Stimulated activated CD4-positive, alpha-beta T cell treated with anti-CD3 and anti-CD28 coated beads, Interleukin-2, amount 100 ng/mL, for 48 hours (primary cell): ENCODE measurements at places on chromosomes 3 and 15.

DNA sequence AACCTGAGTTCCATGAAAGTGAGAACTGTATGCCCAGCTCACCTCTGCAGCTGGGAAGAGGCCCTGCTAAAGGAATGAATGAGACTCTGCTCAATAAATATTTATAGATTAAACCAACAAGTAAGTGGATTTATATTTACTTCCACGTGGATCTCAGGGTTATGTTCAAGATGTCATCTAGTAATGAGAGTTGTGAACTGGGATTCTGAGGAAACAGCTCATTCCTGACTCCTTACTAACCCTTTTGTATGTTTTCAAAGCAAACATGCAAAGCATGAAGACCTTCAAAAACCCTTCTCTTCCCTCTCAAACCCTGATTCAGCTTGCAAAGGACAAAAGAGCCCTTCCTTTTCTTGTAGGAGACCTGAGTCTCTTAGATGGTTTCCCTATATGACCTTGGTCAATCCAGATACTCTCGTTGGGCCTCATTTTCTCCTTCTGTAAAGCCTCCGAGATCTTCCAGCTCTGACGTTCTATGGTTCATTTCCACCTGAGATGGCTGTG lies 53.4 kb downstream of the LSM3 start:
- DNase-seq: no peak

- no peak for DNase-seq
Measured at GRCh38 chr3:108103040-108103751, 12.4 kb upstream of the CD47 start.

DNA sequence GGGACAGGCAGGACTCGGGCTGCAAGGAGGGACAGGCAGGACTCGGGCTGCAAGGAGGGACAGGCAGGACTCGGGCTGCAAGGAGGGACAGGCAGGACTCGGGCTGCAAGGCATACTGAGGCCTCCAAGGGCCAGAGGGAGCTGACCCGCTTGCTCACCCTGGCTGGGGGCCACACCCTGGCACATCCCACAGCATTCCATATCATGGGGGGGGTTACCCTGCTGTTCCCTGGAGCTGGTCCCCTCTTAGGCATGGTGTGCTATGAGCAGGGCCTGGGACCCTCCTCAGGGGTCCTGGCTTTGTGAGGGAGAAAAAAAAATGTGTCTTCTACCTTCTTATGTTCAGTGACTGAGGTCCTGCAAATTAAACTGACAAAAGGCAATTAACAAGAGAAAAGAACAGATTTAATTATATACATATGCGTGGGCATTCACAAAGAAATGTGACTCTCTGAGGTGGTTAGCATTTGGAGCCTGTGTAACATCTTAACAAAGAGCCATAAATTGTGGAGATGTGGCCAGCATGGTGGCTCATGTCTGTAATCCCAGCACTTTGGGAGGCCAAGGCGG lies 97.6 kb upstream of the ALDH1A3 start:
- DNase-seq: no peak

DNA sequence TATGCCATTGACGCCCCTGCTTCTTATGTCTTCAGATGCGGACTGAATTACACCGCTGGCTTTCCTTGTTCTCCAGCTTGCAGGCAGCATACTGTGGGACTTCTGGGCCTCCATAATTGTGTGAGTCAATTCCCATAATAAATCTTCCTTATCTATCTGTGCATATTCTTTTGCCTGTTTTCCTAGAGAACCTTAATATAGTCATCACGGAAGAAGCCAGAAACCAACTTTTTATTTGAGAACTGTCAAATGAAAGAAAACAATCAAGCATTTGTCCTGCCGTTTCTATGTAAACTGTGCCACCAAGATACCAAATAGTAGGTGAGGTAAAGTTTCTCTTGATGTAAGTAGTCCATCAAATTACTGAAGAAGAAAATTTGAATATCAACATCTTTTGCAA lies 51.8 kb upstream of the B3GALNT1 start:
- DNase-seq: no peak

DNA sequence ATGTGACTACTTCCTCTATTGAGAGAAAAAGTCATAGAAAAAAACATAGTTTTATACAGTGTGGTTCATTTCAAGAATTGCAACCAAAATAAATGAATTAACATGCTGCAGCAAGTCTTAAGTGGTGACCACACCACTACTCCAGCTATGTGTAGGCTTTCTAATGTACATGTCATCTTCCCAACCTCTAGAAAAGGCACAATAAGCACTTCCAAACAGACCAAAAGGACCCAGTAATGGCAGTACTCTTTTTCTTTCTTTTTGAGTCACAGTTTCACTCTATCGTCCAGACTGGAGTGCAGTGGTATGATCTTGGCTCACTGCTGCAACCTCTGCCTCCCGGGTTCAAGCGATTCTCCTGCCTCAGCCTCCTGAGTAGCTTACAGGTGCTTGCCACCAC lies 219.3 kb upstream of the KBTBD8 start:
- DNase-seq: no peak

DNA sequence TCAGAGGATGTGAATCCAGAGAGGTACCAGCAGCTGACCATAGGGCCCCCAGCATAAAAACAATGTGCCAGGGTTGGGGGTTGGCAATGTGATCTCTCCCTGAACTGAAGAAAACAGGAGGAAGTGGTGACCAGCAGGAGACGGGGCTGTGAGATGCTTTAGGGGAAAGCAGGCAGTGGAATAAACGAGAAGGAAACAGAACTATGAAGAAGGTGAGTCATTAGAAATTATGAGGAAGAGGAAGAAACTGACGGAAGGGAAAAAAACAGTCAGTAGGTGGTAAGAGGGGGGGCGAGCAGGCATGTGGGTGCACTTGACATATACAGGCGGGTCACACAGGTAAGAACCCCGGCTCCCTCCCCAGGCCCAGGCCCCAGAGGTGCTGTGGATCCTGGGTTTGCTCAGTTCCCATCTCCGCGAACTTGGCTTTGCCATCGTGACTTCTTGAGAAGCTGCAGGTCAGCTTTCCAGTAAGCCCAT lies 42.2 kb upstream of the B3GNT5 start:
- DNase-seq: no peak

- DNase-seq: no peak
Measured at GRCh38 chr3:118088696-118089095, 946.0 kb downstream of the IGSF11 start.

DNA sequence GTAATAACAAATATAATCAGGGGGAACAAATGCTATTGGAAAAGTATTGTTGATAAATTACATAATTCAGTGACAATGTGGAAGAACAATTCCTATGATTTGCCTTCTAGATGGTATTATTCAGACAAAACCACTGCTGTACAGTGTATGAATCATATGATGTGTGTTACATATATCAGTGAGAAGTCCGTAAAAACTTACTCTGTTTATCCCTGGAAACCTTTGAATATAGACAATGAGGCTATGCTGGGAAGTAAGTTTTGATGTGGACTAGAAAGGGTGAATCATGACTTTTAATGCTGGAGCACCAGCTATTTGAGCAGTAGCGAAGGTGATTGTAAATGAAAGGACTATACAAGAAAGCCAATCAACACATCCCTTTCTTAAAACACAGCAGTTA lies 17.9 kb downstream of the C3orf38 start:
- DNase-seq: no peak

- DNase-seq: no peak
Measured at GRCh38 chr3:25870452-25870851, 80.6 kb downstream of the OXSM start.

DNA sequence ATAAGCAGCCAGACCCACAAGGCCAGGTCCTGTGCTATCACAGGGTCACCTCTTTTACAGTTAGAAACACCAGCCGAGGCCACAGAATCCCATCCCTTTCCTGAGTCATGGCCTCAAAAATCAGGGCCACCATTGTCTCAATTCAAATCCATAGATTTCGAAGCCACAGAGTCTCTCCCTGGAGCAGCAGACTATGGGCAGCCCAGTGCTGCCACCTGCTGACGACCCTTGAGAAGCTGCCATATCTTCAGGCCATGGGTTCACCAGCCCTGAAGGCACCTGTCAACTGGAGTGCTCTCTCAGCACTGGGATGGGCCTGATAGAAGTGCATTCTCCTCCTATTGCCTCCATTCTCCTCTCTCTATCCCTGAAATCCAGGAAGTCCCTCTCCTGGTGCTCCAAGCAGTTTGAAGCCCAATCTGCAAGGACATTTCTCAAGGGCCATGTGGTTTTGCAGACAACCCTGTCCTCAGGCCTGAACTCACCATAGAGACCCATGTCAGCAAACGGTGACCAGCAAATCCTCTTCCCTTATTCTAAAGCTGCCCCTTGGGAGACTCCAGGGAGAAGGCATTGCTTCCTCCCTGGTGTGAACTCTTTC lies 39.6 kb downstream of the TGM4 start:
- DNase-seq: peak; percentile 65

DNA sequence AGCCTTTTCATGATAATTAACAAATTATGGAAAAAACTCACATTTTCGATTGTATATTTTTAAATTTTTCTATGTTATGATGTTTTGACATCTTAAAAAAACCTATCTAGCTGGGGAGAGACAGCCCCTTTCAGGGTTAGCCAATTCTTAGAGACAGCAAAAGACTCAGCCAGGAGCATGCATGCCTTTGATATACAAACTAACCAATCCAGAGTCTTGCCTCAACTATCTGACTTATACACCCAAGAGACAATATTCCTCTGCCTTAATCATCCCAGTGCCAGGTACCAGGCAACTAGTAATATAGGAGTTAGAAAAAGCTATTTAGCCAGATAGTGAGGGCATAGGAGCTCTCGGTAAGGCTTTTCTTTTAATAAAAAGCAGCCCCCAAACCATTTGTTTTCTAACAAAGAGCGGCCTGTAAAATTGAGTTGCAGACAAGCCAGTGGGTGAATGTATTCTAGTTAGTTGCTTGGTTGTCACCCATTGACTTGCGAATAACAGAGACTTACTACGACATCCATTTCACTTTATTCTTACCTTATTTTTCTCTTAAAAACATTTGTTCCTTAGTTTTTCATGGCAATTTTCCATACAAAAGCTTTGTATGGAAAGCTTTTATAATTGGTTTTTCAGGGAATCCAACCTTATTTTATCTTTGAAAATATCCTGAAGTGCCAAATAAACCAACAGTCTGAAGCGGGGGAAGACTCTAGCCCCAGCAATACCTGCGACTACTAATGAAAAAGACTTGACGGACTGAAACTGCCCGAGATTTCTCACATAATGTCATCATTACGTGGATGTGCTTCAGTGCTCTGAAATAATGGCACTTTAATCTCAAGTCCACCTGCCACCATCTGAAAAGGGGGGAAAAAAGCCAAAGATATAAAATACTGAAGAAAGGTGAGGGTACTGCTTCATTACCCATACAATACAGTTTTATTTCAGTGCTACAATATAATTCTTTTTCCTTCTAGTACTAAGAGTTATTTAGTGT lies 64.6 kb upstream of the ATP2C1 start:
- no peak for DNase-seq

GRCh38 chr15:64144192-64144564 lies 7.4 kb upstream of the SNX22 start:
- no peak for DNase-seq

DNA sequence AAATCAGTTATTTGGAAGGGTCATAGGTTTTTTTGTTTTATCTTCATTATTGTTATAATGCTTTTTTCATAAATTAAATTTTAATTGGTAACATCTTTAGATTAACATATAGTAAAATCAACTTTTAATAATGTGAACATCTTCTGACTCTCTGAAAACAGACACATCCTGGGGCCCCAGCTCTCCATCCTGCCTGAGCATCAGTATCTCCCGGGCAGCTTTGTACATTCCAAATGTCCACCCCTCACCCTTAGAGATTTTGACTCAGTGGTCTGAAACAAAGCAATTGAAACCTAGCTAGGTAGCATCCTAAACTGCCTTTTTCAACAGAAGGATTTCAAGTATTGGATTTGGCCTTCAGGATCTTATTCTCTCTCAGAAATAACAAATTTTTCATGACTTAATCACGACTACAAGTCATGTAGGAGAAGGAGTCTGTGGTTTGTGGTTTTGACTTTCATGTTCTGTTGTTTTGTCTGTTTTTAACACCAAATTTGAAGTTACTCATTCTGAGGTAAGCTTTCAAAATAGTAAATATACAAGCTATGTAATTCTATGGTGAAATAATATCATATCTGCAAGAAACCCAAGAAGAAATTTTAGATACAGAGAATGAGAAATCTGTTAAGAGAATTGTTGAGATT lies 147.3 kb upstream of the UBE2E2 start:
- no peak for DNase-seq

DNA sequence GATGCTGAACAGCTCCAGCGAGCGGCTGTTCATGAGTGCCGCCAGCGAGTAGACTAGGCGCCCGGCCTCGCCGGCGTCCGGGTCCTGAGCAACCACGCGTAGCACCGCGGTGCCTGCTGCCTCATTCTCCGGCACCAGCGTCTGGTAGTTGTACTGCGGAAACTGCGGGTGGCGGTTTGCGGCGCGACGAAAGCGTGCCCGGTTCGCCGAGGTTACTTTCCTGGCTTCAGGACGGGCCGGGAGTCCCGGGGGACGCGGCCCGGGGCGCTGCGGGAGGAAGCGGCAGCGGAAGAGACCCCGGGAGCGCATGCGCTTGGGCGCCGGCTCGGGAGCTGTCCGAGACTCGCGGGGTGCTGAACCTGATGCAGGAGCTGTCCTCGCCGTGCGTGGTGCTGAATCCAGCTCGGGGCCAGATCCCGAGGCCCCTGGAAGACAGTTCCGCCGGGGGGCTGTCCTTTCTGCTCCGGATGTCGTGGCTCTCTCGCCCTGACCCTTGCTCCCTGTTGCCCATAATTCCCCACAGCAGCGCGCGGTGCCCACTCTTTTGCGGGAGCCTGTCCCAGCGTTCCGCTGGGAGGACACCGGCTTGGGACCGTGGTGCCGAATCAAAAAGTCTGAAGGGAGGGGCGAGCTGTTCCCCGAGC lies 1.1 kb downstream of the CELSR3 start:
- DNase-seq: peak; percentile 70

DNA sequence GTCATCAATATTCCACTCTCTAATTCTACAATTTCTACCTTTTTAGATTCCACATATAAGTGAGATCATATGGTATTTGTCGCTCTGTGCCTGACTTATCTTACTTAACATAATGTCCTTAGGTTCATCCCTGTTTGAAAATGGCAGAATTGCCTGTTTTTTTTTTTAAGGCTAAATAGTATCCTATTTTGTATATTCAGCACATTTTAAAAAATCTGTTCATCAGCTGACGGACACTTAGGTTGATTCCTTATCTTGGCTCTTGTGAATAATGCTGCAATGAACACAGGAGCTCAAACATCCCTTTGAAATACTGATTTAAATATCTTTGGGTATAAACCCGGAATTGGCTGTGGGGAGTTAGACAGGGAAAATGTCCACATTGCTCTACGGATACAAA lies 326.7 kb upstream of the THBS1 start:
- DNase-seq: no peak

DNA sequence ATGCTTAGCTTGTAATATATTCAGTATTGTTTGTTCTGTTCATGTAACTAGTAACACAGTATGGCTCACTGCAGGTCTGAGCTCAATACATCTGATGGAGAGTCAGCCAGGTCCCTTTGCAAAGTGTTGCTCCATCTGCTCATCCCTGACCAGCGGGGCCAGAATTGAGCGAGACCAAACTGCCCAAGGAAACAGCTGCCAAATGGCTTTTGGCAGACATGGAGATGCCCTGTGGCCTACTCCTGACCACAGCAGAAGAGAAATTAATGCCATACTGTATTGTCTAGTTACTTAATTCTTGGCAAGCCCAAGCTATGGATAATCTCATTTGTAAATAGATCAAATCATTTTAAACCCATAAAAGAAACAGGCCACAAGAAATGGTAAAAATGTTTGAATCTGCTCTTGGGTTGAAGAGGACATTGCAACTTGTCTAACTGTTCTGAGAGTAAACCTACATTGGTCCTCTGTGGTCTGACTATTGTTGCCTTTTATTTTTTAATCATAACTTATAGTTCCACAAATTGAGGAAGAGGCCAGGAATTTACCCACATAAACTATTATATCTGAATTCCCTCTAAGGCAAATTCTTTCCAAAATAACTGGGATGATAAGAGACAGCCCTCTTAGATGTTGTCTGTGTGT lies 209.5 kb downstream of the EBLN2 start:
- no peak for DNase-seq
